Left lung (tissue), 14 donors: ENCODE measurements at places on chromosomes 4 and X.

DNA sequence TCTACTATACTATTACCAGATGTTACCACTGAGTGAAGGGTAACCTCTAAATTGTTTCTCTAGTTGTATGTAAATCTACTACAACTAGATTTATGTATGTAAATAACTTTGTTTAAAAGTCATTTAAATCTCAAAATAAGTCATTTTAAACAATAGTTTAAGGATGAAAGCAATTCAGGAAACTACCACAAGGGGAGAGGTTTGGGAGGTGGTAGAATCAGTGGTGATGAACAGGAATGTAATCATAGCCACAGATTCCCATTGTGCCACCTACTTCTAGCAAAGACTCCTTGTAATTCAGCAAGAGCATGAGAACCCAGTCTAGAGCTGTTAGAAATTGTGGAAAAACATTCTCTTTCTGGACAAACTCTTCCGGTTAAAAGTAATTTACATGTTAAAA lies 234.6 kb downstream of the SLC7A11 start:
- no peaks in the 10 kb centered on the region for H3K36me3 ChIP-seq
- DNase-seq, result no peak
- H3K27me3 ChIP-seq, result no peaks in the 10 kb centered on the region
- no peak overlapping the region for H3K4me3 ChIP-seq

DNA sequence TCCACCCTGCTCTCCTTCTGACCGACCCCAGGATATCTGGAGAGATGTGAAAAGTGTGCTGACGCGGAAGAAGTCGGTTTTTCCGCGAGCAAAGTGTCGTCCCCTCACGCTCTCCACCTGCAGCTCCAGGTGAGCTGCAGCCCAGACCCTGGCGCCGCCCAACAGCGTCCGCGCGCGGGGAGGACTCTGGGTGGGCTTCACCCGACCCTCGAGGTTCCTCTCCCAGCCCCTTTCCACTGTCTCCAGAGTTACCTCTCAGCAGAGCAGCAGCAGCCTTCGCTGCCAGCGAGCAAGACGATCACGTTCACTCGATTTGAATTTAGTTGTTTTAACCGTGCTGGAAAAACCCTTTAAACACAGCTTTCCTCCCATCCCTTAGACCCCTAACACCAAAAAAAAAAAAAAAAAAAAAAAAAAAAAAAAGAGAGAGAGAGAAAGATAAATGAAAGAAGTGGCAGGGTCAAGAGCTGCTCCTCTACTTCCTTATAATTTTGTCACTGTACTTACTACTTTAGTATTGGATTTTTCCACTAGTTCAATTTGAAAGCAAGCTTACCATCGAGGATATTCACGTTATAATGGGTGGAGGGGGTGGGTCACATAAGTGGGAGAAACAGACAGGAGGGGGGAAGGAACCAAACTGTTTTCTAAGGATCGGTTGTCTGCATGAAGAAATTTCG lies 758 bp upstream of the NR3C2 start:
- no peaks in the 10 kb centered on the region for H3K36me3 ChIP-seq
- H3K4me3 ChIP-seq, result peak overlapping the region; percentile 82
- DNase-seq, result no peak
- peak overlapping the region; percentile 86 for H3K27ac ChIP-seq

DNA sequence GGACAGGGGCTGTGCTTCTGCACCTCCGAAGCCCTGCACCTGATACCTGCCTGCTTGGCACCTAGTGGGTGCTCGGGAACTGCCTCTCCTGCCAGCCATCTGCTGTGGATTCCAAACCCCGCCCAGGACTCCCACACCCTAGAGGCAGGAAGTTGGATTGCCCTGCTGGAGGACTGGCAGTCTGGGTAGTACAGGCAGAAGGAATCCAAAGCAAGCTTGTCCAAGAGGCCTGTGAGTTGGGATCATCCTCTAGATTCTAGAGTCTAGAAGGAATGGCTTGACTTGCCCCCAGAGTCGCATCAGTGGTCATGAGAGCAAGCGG lies 64.6 kb upstream of the MTM1 start:
- no peak overlapping the region for H3K27ac ChIP-seq
- H3K4me1 ChIP-seq, result no peaks in the 10 kb centered on the region
- no peaks in the 10 kb centered on the region for H3K27me3 ChIP-seq
- DNase-seq, result no peak
- no peaks in the 10 kb centered on the region for H3K36me3 ChIP-seq
- H3K4me3 ChIP-seq, result no peak overlapping the region

GRCh38 chr4:42284030-42284429 lies 113.3 kb upstream of the SHISA3 start:
- no peaks in the 10 kb centered on the region for H3K36me3 ChIP-seq
- no peaks in the 10 kb centered on the region for H3K4me1 ChIP-seq
- H3K27ac ChIP-seq, result no peak overlapping the region
- no peaks in the 10 kb centered on the region for H3K27me3 ChIP-seq
- H3K4me3 ChIP-seq, result no peak overlapping the region

- DNase-seq, result no peak
- no peaks in the 10 kb centered on the region for H3K4me1 ChIP-seq
- no peaks in the 10 kb centered on the region for H3K36me3 ChIP-seq
- H3K4me3 ChIP-seq, result no peak overlapping the region
These were observed 953.9 kb upstream of the PCDH10 start for GRCh38 chr4:132195176-132195575.
